ENCODE measurements at places on chromosomes 5 and 9.

GRCh38 chr5:15575666-15576065 lies 75.7 kb downstream of the FBXL7 start:
- DNase-seq = no peak

- DNase-seq = no peak
Measured at GRCh38 chr5:178458140-178458539, 132.1 kb downstream of the COL23A1 start.

GRCh38 chr5:62960781-62961180 lies 382.2 kb downstream of the LRRC70 start:
- no peak for DNase-seq

DNA sequence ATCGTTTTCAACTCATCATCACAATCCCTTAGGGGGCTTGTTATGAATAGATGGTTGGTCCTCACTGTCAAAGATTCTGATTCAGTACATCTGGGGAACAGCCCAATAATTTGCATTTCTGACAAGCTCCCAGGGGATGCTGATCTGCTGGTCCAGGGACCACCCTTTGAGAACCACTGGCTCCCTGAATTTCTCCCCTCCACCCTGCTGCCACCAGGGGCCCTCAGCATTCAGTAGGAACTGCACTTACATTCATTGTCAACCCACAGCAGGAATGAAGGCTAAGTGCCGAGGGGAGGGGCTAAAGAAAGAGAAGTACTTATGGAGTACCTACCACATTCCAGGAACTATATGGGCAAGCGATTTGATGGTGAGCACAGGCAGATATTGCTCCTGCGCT lies 85.9 kb downstream of the BOD1 start:
- no peak for DNase-seq

DNA sequence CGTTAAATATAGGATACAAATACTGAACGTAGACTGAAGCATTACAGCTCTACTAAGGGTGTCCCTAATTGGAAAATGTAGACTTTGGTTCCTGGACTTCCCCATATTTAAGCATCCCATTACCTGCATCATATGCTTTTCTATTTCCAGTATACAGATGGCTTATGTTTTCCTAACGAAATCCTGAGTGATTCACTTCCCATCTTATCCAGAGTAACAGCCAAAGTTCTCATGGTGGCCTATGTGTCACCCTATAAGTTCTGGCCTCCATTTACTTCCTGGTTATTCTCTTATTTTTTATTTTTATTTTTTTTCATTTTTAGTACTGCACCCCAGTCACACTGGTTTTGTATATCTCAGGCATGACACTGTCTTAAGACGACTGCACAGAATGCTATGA lies 552.3 kb downstream of the PRDM9 start:
- no peak for DNase-seq

DNA sequence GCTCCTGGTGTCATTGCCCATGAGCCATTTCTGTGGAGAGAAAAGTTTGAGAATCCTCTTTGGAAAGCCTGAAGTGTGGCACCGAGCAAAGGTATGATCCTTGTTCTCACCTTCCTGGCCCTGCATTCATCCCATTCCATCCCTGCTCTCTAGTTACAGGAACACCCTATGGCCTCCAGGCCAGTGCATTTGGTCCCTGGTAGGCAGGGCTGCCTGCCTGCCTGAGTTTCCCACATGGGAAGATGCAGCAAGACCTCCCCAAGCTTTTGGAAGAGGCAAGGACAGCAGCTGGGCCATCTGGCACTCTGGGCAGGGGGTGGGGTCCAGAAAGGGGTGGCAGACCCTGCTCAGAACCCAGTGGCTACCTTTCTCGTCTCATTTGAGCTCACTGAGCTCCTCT lies 24.5 kb downstream of the IGIP start:
- no peak for DNase-seq

Data from T follicular helper cell (primary cell).